Esophagus mucosa (tissue), 1 donor: ENCODE measurements at places on chromosomes 13 and 19.

GRCh38 chr13:21040120-21040826 is 21.1 kb downstream of the LATS2 start:
- no peak for ATAC-seq

- no peak for ATAC-seq
Measured at GRCh38 chr13:61144834-61145593, 270.6 kb downstream of the PCDH20 start.

GRCh38 chr13:111304041-111304544 is 16.3 kb upstream of the TEX29 start:
- ATAC-seq: no peak

DNA sequence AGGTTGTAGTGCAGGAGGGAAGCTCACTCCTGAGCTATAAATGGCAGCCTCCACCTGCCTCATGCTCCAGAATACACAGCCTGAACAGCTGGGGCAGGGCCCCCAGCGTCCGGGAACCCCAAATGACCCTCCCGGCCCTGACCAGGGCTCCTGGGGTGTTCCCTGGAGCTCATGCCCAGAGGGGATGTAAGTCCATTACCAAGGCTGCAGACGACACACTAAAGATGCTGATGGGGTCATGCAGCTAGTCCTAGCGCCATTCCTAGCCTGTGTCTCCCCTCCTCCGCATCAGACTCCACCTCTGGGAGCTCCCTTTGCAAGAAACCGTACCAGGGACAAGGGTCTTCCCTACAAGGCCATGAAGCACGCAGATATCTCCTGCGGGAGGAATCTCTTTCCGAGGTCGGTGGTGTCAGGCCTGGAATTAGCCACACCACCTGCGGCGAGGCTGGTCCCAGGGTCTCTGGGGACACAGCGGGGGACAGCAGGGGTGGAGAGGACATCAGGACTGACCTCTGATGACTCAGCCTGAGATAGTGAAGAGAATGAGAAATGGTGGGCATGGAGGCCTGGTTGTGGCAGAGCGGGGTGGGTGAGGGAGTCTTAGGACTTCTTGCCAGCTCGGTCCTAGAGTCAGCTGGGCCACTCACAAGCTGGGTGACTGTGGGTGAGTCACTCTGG is 11.9 kb upstream of the TPM4 start:
- no peak for ATAC-seq
